ENCODE measurements at places on chromosomes 12 and 14. TPM values are rescaled to one million over a fixed set of nuclear protein-coding genes. Genes with fewer than 3 reads are reported as not detected.

Gene MUCL1
- not detected for total RNA-seq

GRCh38 chr12:76290963-76291859 lies 57.0 kb downstream of the BBS10 start:
- no peak for DNase-seq
- H3K27me3 ChIP-seq: no peaks in the 10 kb centered on the region
- no peak overlapping the region for H3K4me3 ChIP-seq
- H3K27ac ChIP-seq: no peak overlapping the region

Gene DENND5B
- 60.8 TPM for total RNA-seq

Gene PGF
- total RNA-seq: 22.5 TPM

DNA sequence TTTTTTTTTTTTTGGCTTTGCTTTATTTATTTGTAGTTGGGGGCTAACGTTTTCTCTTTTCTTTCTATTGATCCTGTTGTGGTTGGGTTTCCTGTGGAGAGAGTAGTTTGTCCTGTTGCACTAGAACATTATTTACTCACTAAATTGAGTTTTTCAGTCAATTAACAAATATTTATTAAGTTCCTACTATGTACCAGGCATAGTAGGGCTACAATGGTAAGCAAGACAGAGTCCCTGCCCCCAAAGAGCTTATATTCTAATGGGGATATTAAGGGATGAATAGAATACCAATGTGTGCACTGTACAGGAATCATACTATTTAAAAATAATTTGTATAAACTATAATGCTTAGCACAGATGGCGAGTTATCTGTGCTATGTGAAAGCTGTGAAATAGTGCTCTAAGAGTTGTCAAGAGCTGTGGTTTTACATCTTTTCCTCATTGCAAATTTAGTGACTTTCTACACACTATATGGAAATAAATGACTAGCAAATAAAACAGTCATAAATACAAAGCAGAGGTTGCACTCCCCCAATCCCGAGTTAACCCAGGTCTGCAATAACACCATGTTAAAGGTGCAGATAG lies 94.9 kb downstream of the GPR135 start:
- H3K4me3 ChIP-seq: no peak overlapping the region
- no peaks in the 10 kb centered on the region for H3K4me1 ChIP-seq
- peaks cover 52% of the 10 kb centered on the region for H3K36me3 ChIP-seq
- peak overlapping the region; percentile 61 for H3K27ac ChIP-seq
- no peaks in the 10 kb centered on the region for H3K27me3 ChIP-seq
- no peak for DNase-seq

Gene SLC35F4
- not detected for total RNA-seq

- no peaks in the 10 kb centered on the region for H3K27me3 ChIP-seq
- no peak overlapping the region for H3K27ac ChIP-seq
- peaks cover 16% of the 10 kb centered on the region for H3K4me1 ChIP-seq
- H3K4me3 ChIP-seq: peak overlapping the region; percentile 87
- H3K36me3 ChIP-seq: no peaks in the 10 kb centered on the region
- DNase-seq: no peak
Observed at GRCh38 chr12:53726341-53726740, 911 bp downstream of the CALCOCO1 start.

Gene DTX1
- total RNA-seq: 2.0 TPM

DNA sequence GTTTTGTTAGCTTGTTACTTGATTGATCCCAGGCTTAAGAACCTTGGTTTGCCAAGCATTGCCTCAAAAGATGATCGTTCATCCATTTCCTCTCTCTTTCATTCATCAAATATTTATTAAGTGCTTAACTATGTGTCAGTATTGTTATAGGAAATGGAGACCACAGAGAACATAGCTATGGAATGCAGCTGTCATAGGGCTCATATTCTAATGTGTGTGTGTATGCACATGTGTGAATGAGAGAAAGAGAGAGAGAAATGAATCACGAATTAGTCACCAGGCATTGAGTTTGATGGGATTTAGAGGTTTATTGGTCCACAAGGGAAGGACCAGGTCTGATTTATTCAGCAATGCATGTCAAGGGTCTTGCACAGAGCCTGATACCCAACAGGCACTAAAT lies 71.0 kb upstream of the FBXO21 start:
- H3K4me1 ChIP-seq: no peaks in the 10 kb centered on the region
- no peak for DNase-seq
- no peak overlapping the region for H3K4me3 ChIP-seq
- no peak overlapping the region for H3K27ac ChIP-seq

DNA sequence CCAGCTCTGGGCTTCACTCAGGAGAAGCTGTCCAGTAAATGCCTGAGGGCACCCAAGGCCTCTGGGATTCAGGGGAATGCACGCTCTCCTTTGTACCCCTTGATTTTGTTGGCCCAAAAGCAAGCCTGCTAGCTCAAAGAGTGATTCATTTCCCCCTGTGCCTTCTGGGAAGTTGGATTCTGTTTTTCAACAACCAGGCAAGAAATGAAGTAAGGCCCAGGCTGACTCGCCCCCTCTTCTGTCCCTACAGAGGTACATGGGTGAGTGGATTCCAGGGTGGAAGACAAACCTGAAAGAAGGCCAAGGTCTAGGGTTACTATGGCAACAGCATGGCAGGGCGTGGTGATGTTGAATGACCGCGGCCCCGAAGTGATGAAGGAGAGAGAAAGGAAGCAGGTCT lies 9.3 kb upstream of the SERPINA5 start:
- no peak overlapping the region for H3K4me3 ChIP-seq
- peak overlapping the region; percentile 45 for H3K27ac ChIP-seq
- no peaks in the 10 kb centered on the region for H3K36me3 ChIP-seq
- DNase-seq: no peak
- H3K27me3 ChIP-seq: no peaks in the 10 kb centered on the region

Gene OR6C2
- not detected for total RNA-seq

Gene WSCD2
- total RNA-seq: not detected

- H3K27ac ChIP-seq: no peak overlapping the region
- peaks cover 6% of the 10 kb centered on the region for H3K36me3 ChIP-seq
- DNase-seq: peak; percentile 47
- H3K4me3 ChIP-seq: no peak overlapping the region
- no peaks in the 10 kb centered on the region for H3K4me1 ChIP-seq
Observed at GRCh38 chr12:121494093-121494787, 86.6 kb downstream of the KDM2B start.

Gene CBLN3
- total RNA-seq: 2.5 TPM

- H3K36me3 ChIP-seq: no peaks in the 10 kb centered on the region
- H3K27me3 ChIP-seq: no peaks in the 10 kb centered on the region
- peaks cover 16% of the 10 kb centered on the region for H3K4me1 ChIP-seq
- no peak overlapping the region for H3K4me3 ChIP-seq
Observed at GRCh38 chr12:89528434-89528833, 2.6 kb upstream of the POC1B start.

GRCh38 chr12:82647853-82648252 lies 38.9 kb upstream of the TMTC2 start:
- H3K36me3 ChIP-seq: no peaks in the 10 kb centered on the region
- no peak for DNase-seq
- H3K4me1 ChIP-seq: peaks cover 7% of the 10 kb centered on the region
- H3K27me3 ChIP-seq: no peaks in the 10 kb centered on the region
- H3K4me3 ChIP-seq: no peak overlapping the region

DNA sequence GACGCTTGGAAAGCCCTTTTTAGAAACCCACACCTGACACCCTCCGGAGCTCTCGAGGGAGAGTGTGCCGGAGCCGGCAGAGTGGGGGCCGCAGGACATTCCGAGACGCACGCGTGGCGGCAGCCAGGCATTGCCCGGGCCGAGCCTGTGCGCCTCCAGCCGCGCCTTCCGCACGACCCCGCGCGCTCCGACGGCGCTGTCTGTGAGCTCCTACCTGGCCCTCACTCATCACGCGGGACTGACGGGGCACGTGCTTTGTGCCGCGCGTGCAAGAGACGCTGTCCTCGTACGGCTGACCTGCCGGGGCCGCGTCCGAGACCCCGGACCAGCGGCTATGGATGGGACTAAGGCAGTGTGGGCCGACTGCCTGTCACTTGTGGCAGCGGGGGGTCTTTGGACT lies 5.2 kb downstream of the GALNT9 start:
- no peak for DNase-seq
- H3K36me3 ChIP-seq: no peaks in the 10 kb centered on the region
- peaks cover 12% of the 10 kb centered on the region for H3K27me3 ChIP-seq
- no peak overlapping the region for H3K4me3 ChIP-seq
- no peaks in the 10 kb centered on the region for H3K4me1 ChIP-seq

- H3K36me3 ChIP-seq: no peaks in the 10 kb centered on the region
- no peak overlapping the region for H3K4me3 ChIP-seq
- no peaks in the 10 kb centered on the region for H3K4me1 ChIP-seq
- no peak for DNase-seq
- no peaks in the 10 kb centered on the region for H3K27me3 ChIP-seq
Observed at GRCh38 chr14:48274826-48275225, 599.4 kb upstream of the MDGA2 start.

GRCh38 chr12:5464096-5464495 lies 32.2 kb downstream of the NTF3 start:
- H3K4me1 ChIP-seq: peaks cover 4% of the 10 kb centered on the region
- H3K4me3 ChIP-seq: no peak overlapping the region
- no peaks in the 10 kb centered on the region for H3K36me3 ChIP-seq
- H3K27me3 ChIP-seq: no peaks in the 10 kb centered on the region

Gene RDH12
- total RNA-seq: not detected

- H3K27ac ChIP-seq: no peak overlapping the region
- H3K36me3 ChIP-seq: no peaks in the 10 kb centered on the region
- no peaks in the 10 kb centered on the region for H3K27me3 ChIP-seq
- no peak for DNase-seq
- no peak overlapping the region for H3K4me3 ChIP-seq
- peaks cover 34% of the 10 kb centered on the region for H3K4me1 ChIP-seq
Observed at GRCh38 chr14:21109377-21110138, 8.7 kb downstream of the TMEM253 start.

Gene BCL11B
- total RNA-seq: 0.05 TPM

DNA sequence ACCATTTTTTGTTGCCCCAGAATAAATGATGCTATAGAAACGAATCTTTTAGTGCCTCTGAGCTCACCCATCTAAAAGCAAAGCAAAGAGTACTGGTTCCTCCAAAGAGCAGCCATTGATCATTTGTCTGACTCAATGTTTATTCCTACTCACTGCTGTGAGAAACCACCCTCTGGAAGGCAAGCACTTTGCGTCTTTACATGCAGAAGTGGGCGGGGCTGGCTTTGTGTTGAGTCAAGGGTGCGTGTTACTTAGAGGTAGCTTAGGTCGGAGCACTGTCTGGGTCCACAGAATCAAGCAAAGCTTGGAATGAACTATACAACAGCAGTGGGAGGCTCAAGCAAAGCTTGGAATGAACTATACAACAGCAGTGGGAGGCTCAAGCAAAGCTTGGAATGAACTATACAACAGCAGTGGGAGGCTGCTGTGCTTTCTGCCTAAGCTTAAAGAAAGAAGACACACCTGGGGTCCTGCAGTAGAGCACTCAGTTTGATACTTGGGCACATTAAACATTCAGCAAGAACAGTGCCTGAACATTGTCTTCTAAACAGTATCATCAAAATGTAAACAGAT lies 77.2 kb upstream of the PRICKLE1 start:
- H3K4me1 ChIP-seq: peaks cover 8% of the 10 kb centered on the region
- no peak for DNase-seq
- H3K36me3 ChIP-seq: no peaks in the 10 kb centered on the region
- H3K27me3 ChIP-seq: no peaks in the 10 kb centered on the region

- peak; percentile 58 for DNase-seq
- H3K4me1 ChIP-seq: no peaks in the 10 kb centered on the region
- H3K27me3 ChIP-seq: peaks cover 7% of the 10 kb centered on the region
- H3K27ac ChIP-seq: no peak overlapping the region
Observed at GRCh38 chr14:36373982-36374673, 53.7 kb upstream of the MBIP start.

DNA sequence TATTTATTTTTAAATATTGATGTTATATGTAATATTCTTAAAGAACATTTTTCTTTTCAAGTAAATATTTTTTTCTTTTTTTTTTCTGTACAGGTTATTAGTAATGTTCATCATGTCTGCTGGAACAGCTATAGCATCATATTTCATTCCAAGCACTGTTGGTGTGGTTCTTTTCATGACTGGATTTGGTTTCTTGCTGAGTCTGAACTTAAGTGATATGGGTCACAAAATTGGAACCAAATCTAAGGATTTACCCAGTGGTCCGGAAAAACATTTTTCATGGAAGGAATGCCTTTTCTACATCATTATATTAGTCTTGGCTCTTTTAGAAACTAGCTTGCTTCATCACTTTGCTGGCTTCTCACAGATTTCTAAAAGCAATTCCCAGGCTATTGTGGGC lies 23.2 kb downstream of the PCNX4 start:
- peaks cover 7% of the 10 kb centered on the region for H3K4me1 ChIP-seq
- no peak for DNase-seq
- no peaks in the 10 kb centered on the region for H3K27me3 ChIP-seq
- no peak overlapping the region for H3K27ac ChIP-seq

GRCh38 chr12:58915634-58916033 lies 4.7 kb downstream of the LRIG3 start:
- H3K4me3 ChIP-seq: peak overlapping the region; percentile 91
- no peaks in the 10 kb centered on the region for H3K36me3 ChIP-seq
- H3K27ac ChIP-seq: no peak overlapping the region
- peak; percentile 27 for DNase-seq
- H3K4me1 ChIP-seq: peaks cover 49% of the 10 kb centered on the region

DNA sequence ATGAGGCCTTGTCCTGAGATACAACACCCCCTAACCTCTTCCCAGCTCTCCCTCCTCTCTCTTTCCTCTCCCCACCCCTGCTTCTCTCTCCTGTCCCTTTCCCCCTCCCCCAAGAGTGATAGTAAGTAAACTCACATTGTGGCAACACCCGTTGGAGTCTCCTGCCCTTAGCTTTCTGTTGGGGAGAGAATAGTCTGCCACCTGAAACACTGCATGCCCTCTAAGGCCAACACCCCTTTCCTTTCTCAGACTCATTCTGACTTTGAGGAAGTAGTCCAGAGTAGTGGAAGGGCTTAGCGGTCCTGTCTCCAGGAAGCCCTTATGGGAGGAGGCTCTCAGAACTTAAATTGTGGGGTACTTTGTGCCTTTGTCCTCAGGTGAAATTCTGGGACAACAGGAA lies 95.2 kb downstream of the PRKCH start:
- no peak overlapping the region for H3K4me3 ChIP-seq
- no peaks in the 10 kb centered on the region for H3K36me3 ChIP-seq
- no peak for DNase-seq
- H3K27ac ChIP-seq: peak overlapping the region; percentile 1
- H3K4me1 ChIP-seq: peaks cover 29% of the 10 kb centered on the region

Gene ACTR6
- 18.8 TPM for total RNA-seq

DNA sequence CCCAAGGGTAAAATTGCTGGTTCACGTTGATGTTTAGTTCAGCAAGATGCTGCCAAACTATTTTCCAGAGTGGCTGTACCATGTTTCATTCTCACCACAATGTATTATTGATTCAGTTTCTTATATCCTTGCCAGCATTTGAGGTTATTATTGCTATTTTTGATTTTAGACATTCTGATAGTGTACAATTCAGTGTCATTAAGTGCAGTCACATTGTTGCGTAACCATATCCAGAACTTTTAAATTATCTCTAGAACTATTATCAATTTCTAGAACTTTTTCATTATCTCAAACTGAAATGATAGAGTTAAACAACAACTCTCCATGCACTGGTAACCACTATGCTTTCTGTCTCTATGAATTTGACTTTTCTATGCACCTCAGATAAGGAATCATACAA lies 10.7 kb upstream of the TBC1D15 start:
- no peaks in the 10 kb centered on the region for H3K36me3 ChIP-seq
- H3K4me3 ChIP-seq: no peak overlapping the region
- no peak for DNase-seq

Gene MYH7
- 11,899 TPM for total RNA-seq

Measured in heart right ventricle (tissue), 16 donors.